ENCODE measurements at places on chromosomes 6 and 20. TPM values are rescaled to one million over a fixed set of nuclear protein-coding genes. Genes with fewer than 3 reads are reported as not detected.

The PHACTR3 gene
- polyA plus RNA-seq: 14.5 TPM

The FAM83B gene
- 1.5 TPM for polyA plus RNA-seq

DNA sequence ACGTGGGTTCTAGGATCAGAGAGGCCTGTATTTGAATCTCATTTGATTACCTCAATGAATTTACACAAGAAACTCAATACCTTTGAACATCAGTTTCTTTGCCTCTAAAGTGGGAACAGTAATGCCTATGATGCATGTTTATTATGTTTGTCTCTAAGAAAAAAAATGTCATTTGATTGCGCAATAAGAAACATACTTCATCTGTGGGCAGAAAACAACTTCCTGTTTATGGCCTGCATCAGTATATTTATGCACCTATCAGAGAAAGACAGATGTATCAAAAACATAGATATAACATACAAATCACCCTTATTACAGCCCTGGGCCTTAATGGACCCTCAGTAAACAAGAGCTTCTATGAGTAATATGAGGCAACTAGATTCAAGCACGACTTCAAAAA is 516.4 kb upstream of the ARID1B start:
- no peak for DNase-seq

- no peak for DNase-seq
Observed at GRCh38 chr20:44054849-44055248, 132.1 kb downstream of the JPH2 start.

DNA sequence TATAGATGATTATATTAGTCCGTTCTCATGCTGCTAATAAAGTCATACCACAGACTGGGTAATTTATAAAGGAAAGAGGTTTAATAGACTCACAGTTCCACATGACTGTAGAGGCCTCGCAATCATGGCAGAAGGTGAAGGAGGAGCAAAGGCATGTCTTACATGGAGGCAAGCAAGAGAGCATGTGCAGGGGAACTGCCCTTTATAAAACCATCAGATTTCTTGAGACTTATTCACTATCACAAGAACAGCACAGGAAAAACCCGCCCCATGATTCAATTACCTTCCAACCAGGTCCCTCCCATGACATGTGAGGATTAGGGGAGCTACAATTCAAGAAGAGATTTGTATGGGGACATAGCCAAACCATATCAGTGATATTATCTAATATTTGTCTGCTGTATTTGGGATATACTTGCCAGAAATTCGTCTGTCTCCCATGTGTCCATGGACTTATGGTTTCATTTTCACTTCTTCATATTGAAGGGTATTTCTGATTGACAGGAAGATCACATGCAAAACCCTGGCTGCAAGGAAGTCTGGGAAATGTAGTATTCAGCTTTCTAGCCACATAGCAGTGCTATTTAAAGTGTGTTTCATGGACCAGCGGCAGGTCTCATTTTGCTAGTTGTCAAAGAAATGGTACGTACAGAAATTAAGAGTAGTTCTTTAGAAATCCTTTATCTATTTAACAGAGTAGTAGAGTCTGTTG is 50.5 kb upstream of the PAK5 start:
- no peak for DNase-seq

Measured in right cardiac atrium (tissue), 5 donors.